Substantia nigra (tissue), 51 donors: ENCODE measurements at places on chromosomes 16 and 17.

- no peak for DNase-seq
These were observed 32.1 kb downstream of the WDR45B start for GRCh38 chr17:82616021-82616711.

DNA sequence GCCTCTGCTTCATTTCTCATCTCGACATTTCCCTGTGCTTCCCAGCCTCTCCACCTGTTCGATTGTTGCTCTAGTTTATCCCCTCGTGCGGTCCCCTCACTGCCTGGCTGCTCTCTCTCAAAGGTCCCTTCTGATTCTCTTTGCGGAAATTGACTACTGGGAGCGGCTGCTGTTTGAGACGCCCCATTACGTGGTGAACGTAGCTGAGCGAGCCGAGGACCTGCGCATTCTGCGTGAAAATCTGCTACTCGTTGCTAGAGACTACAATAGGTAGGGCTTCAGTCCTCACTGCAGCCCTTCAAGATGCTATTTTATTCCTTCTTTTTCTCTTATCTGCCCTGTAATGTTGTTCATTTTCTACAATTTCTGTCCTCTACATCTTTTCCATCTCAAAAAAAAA, 39.4 kb downstream of the DNAH2 start:
- no peak for DNase-seq

GRCh38 chr16:82344157-82344556, 174.1 kb upstream of the MPHOSPH6 start:
- no peak for DNase-seq

DNA sequence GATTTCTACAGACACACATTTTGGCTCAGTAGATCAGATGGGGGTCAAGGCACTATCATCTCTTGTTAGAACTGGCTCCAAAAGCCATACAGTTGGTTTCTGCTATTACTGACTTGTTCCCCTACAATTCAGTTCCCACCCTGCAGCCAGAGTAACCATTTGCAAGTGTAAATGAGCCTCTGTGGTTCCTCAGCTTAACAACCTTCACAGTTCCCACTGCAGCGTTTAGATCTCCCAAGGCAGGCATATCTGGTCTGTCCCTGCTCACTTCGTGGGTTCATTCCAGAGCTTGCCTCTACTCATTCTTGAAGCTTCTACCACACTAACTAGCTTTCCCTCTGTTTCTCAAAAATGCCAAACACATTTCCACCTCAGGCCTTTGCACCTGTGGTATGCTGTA, 186.1 kb downstream of the CBLN1 start:
- DNase-seq = no peak

GRCh38 chr16:70694088-70694867, 8.4 kb upstream of the MTSS2 start:
- no peak for DNase-seq

GRCh38 chr17:76726776-76727718, at the start of gene METTL23:
Gene METTL23, plus strand, starts transcription at chr17:76726839. Its CDS starts 2,872 bp downstream, at chr17:76729711.
- DNase-seq = peak; percentile 77

- DNase-seq = no peak
These were observed 163.4 kb downstream of the ZFHX3 start for GRCh38 chr16:72884573-72884972.

- no peak for DNase-seq
These were observed 23.5 kb upstream of the FOXK2 start for GRCh38 chr17:82495844-82496528.

DNA sequence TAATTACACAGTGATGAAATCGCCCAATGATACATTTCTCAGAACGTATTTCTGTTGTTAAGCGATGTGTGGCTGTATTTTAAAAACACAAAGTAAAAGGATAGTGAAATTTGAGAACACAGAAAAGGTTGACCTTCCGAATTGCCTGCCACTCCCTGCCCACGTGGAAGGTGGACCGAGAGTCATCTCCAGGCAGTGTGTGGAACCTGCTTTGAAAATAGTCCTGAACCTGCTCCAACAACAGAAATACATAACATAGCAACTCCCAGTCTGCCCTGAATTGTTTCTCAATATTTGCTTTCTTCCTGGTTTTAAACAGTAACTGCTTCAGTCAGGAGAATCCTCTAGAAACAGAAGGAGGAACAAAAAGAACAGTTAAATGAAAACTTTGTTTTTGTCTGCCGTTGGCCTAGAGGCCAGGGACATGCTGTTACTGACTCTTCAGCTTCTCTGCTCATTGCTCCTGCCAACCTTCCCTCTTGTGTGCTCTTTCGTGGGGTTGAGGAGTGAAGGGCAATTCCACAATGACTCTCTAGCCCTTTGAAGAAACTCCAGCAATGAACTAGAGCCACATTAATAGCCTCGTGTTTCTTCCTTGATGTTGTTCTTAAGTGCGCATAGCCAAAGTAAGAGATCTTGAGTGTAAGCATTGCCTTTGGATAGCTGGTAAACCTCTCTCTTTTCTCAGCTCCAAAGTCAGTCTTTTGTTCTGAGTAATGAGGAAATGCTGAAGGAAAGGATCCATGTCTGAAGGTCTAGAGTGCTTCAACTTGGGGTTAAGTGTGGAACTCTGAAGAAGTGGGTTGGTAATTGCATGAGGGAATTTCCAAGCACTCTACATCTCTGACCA, 452.5 kb upstream of the CCL2 start:
- no peak for DNase-seq

DNA sequence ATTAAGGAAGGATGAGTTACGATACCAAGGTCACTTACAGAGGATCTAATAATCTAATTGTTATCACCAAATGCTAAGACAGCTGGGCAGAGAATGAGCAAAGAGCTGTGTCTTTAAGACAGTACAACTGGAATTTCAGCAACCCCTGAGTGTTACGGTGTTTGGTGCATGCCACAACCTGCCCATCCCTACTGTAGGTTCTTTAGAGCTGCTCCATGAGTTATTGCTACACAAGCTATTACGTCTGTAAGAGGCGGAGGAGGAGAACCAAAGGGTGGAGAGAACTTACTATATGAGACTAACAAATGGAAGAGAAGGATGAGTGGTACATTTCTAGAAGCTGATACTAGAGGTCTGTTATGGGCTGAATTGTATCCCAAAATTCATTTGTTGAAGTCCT, 14.2 kb upstream of the C17orf78 start:
- DNase-seq = no peak

- DNase-seq = no peak
These were observed 6.8 kb downstream of the KIF18B start for GRCh38 chr17:44940768-44941167.

DNA sequence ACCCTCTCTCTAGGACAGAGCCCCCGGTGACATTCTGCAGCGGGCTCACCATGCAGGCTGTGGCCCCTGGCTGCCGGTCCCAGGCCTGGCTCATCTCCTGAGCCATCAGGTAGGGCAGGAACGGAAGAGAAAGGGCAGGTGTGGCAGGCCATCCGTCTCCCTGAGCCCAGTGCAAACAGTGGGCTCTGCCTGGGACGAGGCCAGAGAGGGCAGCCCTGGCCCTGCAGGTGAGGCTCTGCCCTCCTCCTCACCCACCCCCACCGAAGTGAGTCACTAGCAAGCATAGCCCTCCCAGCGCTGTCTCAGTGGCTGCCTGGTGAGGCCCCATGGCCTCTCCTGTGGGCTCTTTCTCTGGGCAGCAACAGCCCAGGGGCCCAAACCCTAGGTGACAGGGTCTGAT, 14.5 kb downstream of the OTOP3 start:
- DNase-seq = no peak

DNA sequence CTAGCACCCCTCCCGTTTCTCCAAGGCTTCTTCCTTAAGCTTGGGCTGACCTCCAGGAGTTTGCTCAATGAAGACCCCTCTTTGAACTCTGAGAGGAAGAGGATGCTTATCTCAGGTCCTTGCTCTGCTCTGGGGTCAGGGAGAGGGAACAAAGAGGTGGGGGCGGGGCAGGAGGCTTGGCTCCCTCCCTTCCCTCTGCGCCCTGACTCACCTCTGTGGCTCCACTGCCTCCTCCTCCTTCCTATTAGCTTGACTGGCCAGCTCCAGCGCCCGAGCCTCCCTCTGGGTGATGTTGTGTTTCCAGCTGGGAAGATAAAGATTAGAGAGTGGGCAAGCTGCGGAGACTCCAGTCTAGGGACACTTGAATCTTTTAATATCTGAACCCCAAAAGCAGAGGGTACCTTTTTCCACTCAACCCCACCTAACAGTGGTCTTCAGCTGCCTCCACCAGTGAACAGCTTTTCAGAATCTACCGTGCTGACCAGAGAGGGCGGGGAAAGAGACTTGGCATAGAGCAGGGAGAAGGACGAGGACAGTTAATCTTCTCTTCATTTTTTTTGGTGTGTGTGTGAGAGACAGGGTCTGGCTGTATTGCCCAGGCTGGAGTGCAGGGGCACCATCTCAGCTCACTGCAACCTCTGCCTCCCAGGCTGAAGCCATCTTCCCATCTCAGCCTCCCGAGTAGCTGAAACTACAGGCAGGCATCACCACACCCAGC, 6.7 kb downstream of the GIP start:
- DNase-seq = no peak

DNA sequence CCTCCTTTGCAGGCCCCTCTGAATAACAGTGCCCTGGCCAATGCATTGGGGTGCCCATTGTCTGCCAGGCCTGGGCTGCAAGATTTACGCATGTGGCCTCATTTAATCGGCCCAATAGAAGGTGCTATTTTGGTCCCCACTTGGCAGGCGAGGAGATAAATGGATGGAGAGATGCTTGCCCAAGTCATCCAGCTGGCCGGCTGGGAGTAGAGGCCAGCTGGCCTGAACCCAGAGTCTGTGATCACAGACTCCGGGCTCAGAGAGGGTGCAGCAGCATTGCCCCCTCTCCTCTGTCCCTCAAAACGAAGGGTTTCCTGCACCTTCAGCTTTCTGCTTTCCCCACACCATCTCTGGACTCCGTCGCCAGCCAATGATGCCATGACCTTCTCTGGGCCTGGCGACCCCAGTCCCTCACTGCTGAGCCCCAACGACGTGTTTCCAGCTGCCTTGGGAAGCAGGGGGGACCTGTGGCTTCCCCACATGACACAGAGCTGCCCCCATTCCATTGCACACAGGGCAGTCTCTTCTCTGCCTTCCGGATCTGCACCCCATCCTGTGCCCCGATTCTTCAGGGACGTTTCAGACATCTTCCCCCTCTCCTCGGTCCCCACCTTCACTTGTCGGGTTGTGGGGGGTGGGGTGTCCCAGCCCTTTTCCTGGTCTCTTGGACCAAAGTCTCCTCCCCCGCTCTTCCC, 3.5 kb upstream of the ADGRG1 start:
- peak; percentile 75 for DNase-seq
